ENCODE measurements at places on chromosomes 2 and 18. TPM values are rescaled to one million over a fixed set of nuclear protein-coding genes. Genes with fewer than 3 reads are reported as not detected.

Gene ZNF804A
- total RNA-seq, result not detected

Gene MROH2A
- total RNA-seq, result not detected

Gene ITSN2
- 59.0 TPM for total RNA-seq

Gene BMP10
- total RNA-seq, result not detected

Gene REG3A
- not detected for total RNA-seq

Gene SIX3
- 0.08 TPM for total RNA-seq

Gene UGT1A8
- not detected for total RNA-seq

Gene C2orf15
- total RNA-seq, result 0.80 TPM

Gene GALNT13
- not detected for total RNA-seq

Gene RNF125
- total RNA-seq, result 24.3 TPM

Gene SGO2
- total RNA-seq, result 26.3 TPM

Gene SH3RF3
- total RNA-seq, result 0.44 TPM
